ENCODE measurements at places on chromosomes 12 and 14.
A peak's percentile ranks its signal among the peaks of the same experiment; 100 is the strongest.

DNA sequence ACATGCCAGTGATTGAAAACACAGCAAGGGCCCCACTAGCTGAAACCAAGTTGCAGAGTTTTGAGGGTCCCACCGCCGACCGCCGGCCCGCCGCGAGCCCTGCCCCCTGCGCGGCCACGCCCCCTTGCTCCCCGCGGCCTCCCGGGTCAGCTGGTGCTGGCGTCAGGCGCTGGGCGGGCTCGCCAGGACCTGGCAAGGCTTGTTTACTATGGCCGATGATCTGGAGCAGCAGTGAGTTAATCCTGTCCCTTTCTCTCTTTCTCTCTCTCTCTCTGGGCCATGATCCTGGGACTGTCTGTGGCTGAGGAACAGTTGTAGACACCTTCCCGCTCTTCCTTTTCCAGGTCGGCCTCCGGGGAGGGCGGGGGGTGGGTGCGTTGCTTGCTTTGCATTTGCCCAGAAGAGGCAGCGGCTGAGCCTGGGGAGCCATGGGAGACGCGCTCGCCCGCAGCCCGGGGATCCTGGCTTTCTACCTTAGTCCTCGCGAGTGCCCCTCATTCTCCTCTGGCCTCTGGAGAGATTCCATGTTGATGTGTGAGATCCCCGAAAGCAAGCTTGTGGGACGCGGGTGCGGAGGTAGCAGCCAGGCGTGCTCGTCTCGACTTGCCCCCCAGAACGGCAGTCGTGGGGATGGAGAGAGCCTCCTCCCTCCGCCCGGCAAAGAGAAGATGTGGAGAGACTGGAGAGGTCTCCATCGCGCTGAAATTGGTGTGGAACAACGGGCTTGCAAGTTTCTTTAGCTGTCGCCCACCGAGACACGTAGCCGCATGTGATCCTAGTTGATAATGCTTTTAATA lies at the start of gene ABHD4:
ABHD4 (plus strand) TSS at position 202 of the 797 bp plus-strand sequence; CDS start at position 209, 7 bp downstream.
- DNase-seq: peak; percentile 48

GRCh38 chr12:114547636-114548035 lies 136.3 kb downstream of the TBX3 start:
- DNase-seq: no peak

DNA sequence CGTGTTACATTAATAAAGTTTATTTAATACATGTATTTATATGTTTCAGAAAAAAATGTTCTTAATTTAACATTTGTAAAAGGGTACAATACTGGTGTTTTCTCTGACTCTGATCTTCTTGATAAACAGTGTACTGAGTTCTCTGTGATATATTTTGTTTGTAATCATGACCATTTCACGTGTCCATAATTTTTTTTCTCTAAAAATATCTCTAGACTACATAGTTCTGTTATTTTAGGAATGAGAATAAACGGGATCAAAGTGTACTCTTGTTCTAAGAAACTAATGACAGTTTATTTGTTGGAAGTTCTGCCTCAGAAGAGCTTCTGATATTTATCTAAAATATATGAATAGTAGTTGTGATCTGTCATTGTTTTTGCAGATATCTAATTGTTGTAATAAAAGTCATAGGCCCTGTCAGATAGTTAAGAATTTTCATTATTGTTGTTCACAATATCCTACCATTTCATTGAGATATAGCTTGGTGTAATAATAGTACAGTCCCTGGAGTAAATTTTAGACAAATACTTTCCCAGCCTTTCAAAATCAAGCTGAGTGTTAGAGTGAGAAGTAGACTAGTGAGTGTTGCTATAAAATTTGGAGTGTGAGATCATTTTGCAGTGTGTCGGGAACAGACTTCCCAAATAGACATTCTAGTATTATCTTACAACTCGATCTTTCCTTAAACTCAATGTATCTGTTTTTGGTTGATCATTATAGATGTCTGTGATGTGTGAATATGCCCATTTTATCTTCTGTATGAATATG lies 86.2 kb downstream of the ERC1 start:
- DNase-seq: no peak

- DNase-seq: no peak
Measured at GRCh38 chr14:86086962-86087361, 557.0 kb downstream of the FLRT2 start.

GRCh38 chr12:54649825-54650224 lies 1.7 kb upstream of the DCD start:
- no peak for DNase-seq

GRCh38 chr14:58744801-58745394 lies 107.1 kb downstream of the DACT1 start:
- DNase-seq: no peak

DNA sequence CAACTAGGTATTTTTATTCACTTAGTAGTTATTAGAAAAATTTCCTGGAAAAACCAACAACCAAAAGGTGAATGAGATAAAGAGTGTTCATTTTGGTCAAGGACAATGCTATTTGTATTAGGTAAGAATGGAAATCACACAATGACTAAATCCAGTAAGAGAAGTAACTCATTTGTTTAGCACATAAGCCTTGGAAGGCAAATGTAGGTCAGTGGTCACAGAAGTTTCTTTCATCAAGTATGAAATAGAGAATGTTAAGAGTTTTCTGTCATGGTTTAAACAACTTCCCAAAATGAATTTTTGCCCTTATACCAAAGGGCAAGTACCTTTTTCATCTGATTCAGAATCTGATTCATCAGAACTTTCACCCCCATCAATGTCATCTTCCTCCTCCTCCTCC lies 101.7 kb downstream of the KIF21A start:
- DNase-seq: no peak

DNA sequence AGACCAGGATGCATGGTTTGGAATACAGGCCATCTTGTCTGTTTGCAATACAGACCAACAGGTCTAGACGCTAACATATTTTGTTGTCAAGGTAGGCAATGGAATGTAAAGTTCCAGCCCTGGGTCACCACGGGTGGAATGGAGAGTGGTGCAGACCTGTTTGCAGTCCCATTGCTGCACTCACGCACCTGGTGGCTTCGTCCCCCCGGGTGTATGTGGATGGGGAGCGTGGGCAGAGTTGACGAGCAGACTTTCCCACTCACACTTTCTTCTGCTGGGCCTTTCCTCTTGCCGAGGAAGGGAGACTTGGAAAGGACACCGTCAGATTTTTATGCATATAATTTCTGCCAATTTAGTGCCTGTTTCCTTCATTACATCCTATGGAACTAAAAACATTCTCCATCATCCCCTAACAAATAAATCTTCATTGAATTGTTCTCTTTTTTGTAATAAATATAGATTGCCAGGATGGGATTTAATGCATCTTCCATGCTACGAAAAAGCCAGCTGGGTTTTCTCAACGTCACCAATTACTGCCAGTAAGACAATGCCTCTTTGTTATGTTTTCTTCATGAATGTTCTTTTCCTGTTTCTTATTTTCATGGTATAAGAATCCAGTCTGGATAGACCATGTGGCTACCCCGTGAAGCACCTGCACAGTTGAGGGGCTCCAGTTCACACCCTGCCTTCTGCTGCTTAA lies 15.2 kb downstream of the DCAF4 start:
- no peak for DNase-seq

DNA sequence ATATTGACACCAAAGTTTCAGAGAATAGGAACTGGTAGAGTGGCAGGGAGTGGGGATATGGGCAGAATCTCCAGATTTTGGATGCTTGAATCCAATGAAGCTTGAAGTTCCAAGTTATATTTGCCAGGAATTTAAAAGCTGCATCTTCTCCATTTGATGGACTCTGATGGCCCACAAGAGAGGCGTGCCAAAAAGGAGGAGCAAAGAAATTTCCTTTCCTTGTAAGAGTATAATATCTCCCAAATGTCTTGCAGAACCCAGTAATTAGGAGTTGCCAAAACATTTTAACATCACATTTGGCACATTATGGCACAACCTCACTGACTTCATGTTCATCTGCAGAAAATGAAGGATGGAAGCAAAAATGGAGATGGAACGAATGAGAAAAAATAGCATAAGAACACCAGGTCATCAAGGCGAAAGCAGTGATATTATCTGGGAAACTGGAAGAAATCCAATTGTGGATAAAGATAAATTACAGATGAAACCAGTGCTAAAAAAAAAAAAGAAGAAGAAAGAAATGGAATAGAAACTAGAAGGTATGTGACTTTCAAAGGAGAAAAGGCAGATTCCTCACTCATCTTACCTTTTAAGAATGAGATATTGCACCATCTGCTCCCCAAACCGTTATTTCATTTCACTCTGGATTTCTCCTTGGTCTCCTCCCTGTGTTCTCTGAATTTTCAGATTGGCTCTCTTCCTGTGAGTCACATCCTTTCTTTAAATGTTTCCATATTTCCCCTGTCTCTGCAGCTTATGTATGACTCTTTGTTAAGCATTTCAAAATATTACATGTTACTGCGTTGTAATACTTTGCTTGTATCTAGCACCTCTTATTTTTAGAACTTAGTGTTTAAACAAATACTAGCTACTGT lies 13.5 kb upstream of the FLRT2 start:
- DNase-seq: no peak

DNA sequence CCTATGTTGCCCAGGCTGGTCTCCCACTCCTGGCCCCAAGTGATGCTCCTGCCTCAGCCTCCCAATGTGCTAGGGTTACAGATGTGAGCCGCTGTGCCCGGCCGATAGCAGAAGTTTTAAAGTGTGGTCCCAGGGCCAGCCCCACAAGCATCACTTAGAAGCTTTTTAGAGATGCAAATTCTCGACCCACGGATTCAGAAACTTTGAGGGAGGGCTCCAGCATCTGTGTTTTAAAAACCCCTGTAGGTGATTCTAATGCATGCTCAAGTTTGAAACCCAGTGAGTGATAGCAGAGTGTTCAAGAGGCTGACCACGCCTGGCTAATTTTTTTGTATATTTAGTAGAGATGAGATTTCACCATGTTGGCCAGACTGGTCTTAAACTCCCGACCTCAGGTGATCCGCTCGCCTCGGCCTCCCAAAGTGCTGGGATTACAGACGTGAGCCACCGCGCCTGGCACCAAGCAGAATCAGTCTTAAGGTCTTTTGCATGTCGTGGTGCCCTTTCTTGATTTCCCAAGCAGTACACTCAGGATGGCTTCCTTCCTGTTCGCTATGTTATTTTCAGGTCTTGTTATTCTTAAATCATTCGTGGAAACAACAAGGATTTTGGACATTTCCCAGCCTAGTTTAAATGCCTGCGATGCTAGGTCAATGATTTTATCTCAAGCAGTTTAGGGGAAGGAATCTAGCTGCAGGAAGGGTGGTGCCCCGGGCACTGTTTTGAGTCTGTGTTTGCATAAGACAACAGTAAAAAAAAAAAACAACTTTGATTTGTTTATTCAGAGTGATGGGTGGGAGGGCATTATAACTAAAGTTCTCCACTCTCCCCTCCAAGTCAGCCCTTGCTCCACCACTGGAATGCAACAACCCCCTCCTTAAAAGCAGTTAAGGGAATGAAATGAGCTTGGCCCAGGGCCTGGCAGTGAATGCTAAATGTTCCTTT lies 9.2 kb upstream of the RILPL2 start:
- DNase-seq: no peak

GRCh38 chr14:105527826-105528585 lies 1.6 kb downstream of the TMEM121 start:
- peak; percentile 80 for DNase-seq

DNA sequence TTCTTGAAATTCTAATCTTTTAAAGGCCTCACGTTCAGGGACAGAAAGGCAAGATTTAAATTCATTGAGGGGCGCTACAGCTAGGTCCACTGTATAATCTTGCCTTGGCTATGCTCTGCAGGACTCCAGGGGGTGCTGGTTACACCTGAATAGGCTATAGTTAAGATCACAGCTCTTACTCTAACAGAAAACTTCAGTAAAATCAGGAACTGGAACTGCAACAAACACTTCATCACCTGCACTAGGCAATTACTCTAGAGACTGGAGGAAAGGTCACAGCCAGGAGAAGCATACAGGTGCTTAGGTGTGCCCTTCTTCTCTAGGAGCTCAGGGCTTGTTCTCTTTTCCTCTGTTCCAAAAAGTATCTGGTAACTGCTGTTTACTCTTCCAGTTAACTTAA lies 20.9 kb downstream of the SLCO1C1 start:
- no peak for DNase-seq

- no peak for DNase-seq
Measured at GRCh38 chr12:49969027-49969426, 3.7 kb upstream of the AQP6 start.

DNA sequence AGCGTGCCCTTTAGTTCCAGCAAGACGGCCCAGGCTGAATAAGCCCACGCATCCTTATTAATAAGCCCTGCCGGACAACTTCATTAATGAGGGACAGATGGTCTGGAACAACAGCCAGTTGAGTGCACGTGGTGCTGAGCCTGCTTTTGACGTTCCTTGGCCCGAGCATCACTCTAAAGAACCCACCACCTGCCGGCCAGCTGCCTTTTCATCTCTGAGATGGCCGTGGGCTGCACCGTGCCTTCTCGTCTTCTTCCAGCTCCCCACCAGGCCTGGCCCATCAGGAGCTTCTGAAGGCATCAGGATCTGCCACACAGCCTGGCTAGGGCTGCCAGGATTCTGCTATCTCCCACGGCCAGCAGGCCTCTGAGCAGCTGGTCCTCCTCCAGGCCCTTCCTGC lies 80.0 kb downstream of the AACS start:
- DNase-seq: no peak

DNA sequence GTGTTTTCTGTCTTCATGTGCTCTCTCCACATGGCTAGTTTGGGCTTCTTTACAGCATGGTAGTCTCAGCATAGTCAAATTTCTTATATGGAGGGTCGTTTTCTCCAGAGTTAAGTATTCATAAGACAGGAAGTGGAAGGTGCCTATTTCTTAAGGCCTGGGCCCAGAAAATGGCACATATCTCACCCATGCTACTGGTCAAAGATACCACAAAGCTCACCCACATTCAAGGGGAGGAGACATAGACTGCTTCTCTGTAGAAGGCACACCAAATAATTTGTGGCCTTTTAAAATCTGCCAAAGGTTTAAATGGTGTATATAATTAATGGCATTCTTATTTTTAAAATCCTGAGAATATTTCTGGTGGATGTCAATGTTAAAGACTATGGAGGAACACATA lies 44.8 kb downstream of the CCDC91 start:
- no peak for DNase-seq

DNA sequence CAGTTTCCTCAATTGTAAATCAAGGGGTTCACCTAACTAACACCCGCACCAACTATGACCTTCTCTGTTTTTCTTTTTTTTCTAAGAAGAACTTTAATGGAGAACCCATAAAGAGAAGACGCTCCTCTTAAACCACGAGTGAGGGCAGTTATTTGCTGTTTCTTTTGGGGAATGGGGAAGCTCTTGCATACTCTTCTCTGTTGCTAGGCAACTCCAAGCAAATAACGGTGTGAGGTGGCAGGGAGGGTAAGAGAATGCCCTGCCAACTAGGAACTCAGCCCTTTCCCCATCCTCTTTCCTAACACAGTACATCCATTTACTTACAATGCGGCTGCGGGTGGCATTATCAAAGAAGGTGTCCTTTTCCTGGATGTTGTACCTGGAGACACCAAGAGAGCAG lies 114.9 kb downstream of the ANO2 start:
- DNase-seq: no peak

GRCh38 chr12:40375076-40375475 lies 150.3 kb downstream of the LRRK2 start:
- DNase-seq: no peak

- no peak for DNase-seq
Measured at GRCh38 chr14:32492457-32492856, 163.4 kb downstream of the AKAP6 start.

GRCh38 chr14:51993285-51993920 lies 4.1 kb downstream of the RTRAF start:
- DNase-seq: no peak

All from stimulated activated CD4-positive, alpha-beta T cell treated with anti-CD3 and anti-CD28 coated beads, Interleukin-2, amount 100 ng/mL, for 48 hours (primary cell).